ENCODE measurements at places on chromosomes 5 and 9. TPM values are rescaled to one million over a fixed set of nuclear protein-coding genes. Genes with fewer than 3 reads are reported as not detected.
A peak's percentile ranks its signal among the peaks of the same experiment; 100 is the strongest.

DNA sequence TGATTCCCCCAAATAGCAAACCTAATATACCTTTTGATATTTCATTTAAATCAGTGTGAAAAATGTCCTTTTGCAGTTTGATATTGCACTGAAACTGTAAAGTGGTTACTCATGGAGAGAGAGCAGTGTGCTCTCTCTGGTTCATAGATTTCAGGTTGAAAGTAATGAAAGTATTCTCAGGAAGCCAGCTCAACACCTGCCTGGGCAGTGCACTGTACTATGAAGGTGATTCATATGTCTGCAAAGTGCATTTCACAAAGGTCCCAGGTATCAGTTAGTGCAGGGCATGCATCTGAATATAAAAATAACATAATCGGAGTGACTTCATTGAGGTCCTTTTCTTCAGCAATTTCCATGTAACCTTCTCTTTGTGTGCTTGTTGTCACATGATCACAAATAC lies 274.3 kb downstream of the CDH18 start:
- no peak for DNase-seq

DNA sequence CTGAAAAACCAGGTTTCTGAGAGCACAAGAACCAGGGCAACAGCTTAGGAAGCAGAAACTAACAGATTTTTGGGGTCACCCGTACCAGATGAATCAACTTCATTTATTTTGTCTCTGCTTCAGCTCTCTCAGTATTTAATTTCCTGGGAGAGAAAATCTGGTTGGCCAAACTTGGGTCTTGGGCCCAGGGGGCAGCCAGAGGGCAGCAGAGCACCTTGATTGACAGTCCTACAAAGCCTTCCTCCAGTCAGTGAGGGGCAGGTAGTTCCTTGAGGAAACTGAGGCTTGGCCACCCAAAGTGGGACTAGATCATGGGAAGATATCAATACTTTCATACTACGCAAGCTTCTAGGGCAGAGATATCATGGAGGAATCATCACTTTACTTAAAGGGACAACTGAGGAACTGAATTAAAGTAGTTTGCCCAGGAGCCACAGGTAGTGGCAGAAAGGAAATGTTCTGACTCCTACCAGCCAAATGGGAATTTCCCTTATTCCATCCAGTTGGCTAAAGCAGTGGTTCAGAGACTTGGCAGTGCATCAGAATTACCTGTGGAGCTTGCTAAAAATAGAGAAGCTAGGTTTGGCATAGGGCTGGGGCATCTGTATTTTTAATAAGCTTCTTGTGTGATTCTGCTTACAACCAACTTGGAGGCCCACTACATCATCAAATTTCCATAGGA lies 21.5 kb upstream of the ARHGAP26 start:
- peak; percentile 62 for DNase-seq

- peak; percentile 84 for DNase-seq
Observed at GRCh38 chr5:378301-378891, 56.9 kb downstream of the AHRR start.

DNA sequence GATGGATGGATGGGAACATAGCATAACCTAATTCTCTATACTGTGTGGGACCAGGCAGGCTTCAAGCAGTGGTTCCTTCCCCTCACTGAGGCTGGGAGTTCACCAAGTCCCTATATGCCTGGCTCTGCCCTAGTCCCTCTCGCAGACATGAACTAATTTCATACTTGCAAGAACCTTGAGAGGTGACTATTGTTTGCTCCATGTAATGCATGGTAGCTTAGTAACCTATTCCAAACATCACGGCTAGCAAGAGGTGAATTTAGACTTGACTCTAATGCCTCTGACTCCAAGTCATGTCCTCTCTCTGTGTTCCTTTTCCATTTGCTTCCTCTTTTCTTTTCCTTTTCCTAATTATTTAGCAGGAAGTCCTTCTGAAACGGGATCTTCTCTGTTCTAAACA lies 25.9 kb upstream of the ERMP1 start:
- DNase-seq: no peak

DNA sequence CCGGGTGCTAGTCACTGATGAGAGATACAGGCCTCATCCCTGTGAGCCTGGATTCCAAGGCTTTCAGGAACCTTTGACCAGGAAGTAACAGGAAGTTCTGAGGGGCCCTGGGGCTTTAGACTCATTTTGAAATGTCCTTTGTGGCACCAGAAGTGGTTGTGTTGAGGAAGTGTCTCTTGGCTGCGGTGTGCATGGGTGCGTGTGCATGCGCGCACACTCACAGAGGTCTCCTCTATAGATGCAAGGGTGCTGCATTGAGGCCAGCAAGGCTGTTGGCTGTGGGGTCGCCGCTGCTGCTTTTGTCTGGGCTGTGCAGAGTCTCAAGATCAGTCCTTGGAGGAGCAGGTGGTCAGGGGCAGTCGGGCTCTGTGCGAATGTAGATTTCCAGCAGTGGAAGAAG lies 7.6 kb downstream of the RAB24 start:
- no peak for DNase-seq

- DNase-seq: no peak
Observed at GRCh38 chr5:174801798-174802197, 77.4 kb downstream of the MSX2 start.

DNA sequence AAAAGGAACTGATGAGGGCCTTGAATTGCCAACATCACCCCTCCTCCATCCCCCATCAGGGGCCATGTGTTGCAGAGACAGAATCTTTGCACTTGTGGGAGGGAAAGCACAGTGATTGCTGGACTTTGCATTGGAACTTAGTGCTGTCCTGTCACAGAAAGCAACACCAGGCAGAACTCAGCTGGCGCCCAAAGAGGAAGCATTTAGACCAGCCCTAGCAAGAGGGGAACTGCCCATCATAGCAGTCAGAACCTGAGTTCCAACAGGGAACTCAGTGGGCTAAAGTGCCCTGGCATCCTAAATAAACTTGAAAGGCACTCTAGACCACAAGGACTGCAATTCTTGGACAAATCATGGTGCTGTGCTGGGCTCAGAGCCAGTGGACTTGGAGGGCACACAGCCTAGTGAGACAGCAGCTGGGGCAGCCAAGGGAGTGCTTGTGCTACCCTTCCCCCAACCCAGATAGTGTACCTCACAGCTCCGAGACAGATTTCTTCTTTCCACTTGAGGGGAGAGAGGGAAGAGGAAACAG lies 128.1 kb downstream of the ACTL7B start:
- no peak for DNase-seq

DNA sequence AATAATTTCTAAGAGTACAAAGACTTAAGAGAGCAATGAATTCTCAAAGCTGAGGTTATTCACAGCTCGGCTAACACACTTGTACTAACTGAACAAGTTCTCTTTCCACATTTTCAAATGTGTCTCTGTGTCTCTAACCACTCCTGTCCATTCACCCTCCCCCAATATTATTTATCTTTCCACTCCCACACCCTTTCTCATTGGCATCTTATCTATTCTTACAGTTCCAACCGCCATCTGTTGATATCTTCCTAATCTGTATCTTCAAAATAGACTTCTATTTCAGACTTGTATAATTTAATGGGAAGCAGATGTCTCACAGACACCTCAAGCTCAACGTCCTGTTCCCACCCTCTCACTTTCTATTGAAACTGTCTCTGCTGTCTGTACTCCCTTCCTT lies 205.9 kb downstream of the ANXA1 start:
- no peak for DNase-seq

- DNase-seq: no peak
Observed at GRCh38 chr5:66697796-66698564, 101.8 kb downstream of the MAST4 start.

- peak; percentile 18 for DNase-seq
Observed at GRCh38 chr9:92714787-92715487, 45.0 kb upstream of the IPPK start.

- DNase-seq: peak; percentile 45
Observed at GRCh38 chr9:4117835-4118610, 181.8 kb downstream of the GLIS3 start.

GRCh38 chr9:114908104-114908622 lies 22.2 kb downstream of the TNFSF8 start:
- peak; percentile 62 for DNase-seq

- DNase-seq: no peak
Observed at GRCh38 chr9:121217609-121218292, 16.1 kb upstream of the RAB14 start.

GRCh38 chr9:94656200-94656599 lies 16.9 kb upstream of the FBP1 start:
- DNase-seq: peak; percentile 62

- DNase-seq: no peak
Observed at GRCh38 chr5:124744170-124744971, 2.1 kb downstream of the ZNF608 start.

- no peak for DNase-seq
Observed at GRCh38 chr5:72600391-72600981, 93.3 kb upstream of the ZNF366 start.

GRCh38 chr5:179732918-179733771 lies 523 bp downstream of the MAML1 start:
- peak; percentile 49 for DNase-seq

- no peak for DNase-seq
Observed at GRCh38 chr5:72387985-72388384, 67.8 kb downstream of the PTCD2 start.

DNA sequence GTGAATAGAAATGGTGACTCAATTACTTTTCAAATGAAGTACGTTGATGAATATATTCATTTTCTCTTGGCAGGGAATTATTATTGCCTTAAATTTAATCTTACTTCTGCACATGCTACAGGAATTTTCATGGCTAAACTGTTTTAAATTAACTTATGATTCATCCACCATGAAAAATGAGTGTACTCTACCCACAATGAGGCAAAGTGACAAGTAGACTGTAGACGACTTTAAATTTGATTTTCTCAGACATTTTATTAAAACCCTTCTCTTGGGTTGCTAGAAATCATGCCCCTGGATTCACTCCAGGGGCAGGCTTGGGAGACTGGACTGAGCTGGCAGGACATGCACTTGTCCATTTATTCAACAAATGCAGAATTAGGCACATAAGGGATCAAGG lies 23.5 kb upstream of the ERAP2 start:
- no peak for DNase-seq

GRCh38 chr9:89467278-89467625 lies 30.7 kb downstream of the SEMA4D start:
- DNase-seq: no peak

GRCh38 chr5:137734331-137734730 lies 1.6 kb downstream of the KLHL3 start:
- DNase-seq: peak; percentile 21

- peak; percentile 95 for DNase-seq
Observed at GRCh38 chr5:181191526-181192336, 13.3 kb downstream of the TRIM7 start.

- DNase-seq: no peak
Observed at GRCh38 chr5:67414712-67415111, 218.1 kb upstream of the CD180 start.

- DNase-seq: no peak
Observed at GRCh38 chr9:107665057-107665456, 175.5 kb upstream of the KLF4 start.

LCN10 gene
- total RNA-seq: 2.4 TPM

LCN9 gene
- total RNA-seq: not detected

ROR2 gene
- 0.05 TPM for total RNA-seq

CTXN3 gene
- total RNA-seq: not detected

CARTPT gene
- not detected for total RNA-seq

SPINK13 gene
- not detected for total RNA-seq

IFNA1 gene
- total RNA-seq: not detected

SPATA31C1 gene
- not detected for total RNA-seq

FBP1 gene
- total RNA-seq: 0.31 TPM

F12 gene
- 3.5 TPM for total RNA-seq
